ENCODE measurements at places on chromosomes 4 and X.

GRCh38 chr4:166538491-166539005 is 665.5 kb downstream of the TLL1 start:
- DNase-seq, result no peak

GRCh38 chr4:184274286-184274951 is 56.7 kb upstream of the ENPP6 start:
- DNase-seq, result no peak

- no peak for DNase-seq
Observed at GRCh38 chrX:133094098-133094731, 2.7 kb downstream of the USP26 start.

DNA sequence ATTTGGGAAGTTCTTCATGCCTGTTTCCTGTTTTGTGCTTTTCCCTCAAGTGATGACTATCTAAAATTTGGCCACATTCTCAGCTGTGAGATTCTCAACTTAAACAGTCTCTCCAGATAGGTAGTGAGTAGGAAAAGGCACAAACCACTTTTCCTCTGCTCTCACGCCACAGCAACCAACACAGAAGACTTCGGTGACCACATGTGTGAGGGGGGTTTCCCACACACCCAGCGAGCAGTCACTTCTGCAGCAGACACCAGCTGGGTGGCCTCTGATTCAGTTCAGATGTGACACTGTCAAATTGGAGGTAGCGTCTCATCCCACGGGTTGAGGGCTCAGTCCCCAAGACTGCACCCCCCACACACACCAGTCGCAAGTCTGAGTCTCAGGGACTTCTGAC is 25.1 kb upstream of the CLDN34 start:
- DNase-seq, result no peak

GRCh38 chr4:856225-856901 is 30.4 kb upstream of the CPLX1 start:
- DNase-seq, result no peak

DNA sequence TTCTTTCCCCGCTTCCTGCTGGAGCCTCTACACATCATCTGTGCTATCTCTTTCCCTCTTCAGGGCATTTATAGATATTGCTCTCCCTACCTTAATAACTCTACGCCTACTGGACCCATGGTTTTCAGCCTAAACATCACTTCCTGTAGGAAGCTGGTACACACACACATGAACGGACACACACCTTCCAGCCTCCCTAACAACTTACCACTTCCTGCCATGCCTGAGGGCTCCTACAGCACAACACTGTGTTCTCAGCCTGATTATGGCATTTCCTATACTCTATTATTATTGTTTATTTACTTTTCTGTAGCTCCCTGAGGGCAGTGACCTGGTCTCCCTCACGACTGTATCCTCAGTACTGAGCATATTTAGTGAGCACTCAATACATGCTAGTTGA is 163.6 kb upstream of the MAP3K15 start:
- DNase-seq, result no peak

- no peak for DNase-seq
Observed at GRCh38 chr4:11469650-11470437, 41.1 kb upstream of the HS3ST1 start.

DNA sequence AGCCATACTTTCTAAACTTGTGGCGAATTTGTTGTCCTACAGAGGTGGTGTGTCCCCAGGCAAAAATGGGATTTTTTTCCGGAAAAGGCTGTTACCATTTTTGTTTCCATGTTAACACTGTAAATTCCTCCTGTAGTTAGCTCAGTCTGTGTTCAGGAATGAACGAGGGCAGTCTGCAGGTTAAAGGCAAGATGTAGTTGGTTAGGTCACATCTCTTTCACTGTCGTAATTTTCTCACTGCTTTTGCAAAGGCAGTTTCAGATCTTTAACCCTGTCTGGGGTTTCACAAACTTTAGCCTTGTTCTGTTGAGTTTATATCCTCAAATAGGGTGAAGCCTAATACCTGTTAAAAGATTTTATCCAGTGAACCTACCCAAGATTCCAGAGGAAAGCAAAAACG is 50.5 kb upstream of the PUDP start:
- no peak for DNase-seq

GRCh38 chrX:15600745-15601144 is at the start of gene ACE2:
Gene ACE2 (minus strand): TSS chrX:15600960. CDS start chrX:15600911, 49 bp downstream.
- no peak for DNase-seq

DNA sequence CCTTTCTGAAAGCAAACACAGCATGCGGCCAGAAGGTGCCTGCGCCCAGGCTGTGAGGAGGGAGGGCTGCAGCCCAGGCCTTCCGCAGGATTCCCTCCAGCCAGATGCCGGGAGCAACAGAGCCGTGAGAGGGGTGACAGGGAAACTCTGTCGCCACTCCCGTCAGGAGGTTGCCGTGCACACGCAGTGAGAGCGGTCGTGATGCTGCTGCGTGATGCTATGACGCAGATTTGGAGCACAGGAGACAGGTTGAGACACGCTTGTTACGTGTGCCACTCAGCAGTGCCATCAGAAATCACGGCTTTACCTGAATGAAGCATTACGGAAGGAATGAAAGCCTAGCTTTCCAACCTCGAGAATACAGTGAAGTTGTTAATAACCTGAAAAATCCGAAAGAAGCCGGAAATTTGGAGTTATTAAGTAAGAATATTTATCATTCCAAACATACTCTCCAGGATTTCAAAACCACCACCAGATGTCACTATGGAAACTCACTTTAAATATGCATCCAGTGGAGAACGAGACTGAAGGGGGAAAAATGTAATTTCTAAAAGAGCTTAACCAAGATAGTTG is 54.4 kb downstream of the FAT1 start:
- no peak for DNase-seq

- DNase-seq, result no peak
Observed at GRCh38 chr4:148288448-148288847, 153.8 kb downstream of the NR3C2 start.

DNA sequence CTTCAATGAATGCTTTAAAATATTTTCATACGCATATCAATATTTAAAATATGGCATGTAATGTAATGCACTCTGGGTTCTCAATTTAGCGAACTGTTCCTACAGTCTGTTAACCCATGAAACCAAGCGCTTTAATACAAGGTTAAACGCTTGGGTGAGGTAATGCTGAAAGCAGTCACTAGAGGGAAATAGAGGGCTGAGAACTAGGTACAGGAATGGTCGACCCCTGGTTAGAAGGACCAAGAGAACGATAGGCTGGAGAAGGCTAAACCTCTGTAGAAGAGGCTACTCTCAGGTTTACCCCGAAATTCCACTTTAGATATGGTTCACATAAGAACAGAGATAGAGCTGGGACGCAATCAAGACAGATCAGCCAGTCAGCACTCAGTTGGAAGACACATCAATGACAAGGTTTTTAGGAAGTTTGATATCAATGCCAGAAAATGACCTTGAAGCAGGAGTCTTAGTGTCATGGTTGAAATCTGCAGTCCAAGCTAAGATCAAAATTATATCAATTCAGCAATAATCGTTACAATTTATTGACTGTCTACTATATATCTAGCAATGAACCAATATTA is 26.9 kb downstream of the ARSJ start:
- DNase-seq, result peak; percentile 25

GRCh38 chrX:87518504-87518903 is 902 bp downstream of the KLHL4 start:
- DNase-seq, result no peak

GRCh38 chrX:71815121-71815905 is 52.2 kb downstream of the CXorf49B start:
- no peak for DNase-seq

- DNase-seq, result no peak
Observed at GRCh38 chr4:151207186-151207585, 69.8 kb upstream of the PRSS48 start.

DNA sequence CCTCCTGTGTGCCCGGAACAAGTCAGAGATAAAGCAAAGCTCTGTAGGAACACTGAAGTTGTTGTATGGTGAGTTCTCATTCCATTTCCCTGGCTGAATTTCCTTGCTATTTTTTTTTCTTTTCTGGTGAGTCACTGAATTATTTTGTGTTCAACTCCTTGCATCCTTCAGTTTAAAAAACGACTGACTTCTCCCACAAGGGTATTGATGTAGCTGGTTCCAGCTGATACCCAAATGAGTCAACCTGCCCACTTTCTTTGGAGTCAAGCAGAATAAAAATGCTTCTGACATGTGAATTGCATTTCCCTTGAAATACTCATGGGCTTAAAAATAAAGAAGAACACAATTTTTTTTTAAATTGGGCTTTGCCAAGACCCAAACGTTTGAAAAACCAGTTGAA is 85.5 kb downstream of the SHOX start:
- DNase-seq, result no peak

- no peak for DNase-seq
Observed at GRCh38 chr4:37604461-37604860, 81.7 kb downstream of the RELL1 start.

- DNase-seq, result no peak
Observed at GRCh38 chrX:68683580-68683979, 36.1 kb downstream of the STARD8 start.

- DNase-seq, result no peak
Observed at GRCh38 chr4:188042191-188042590, 46.6 kb downstream of the ZFP42 start.

- DNase-seq, result no peak
Observed at GRCh38 chr4:165709516-165709915, 163.5 kb upstream of the TLL1 start.

DNA sequence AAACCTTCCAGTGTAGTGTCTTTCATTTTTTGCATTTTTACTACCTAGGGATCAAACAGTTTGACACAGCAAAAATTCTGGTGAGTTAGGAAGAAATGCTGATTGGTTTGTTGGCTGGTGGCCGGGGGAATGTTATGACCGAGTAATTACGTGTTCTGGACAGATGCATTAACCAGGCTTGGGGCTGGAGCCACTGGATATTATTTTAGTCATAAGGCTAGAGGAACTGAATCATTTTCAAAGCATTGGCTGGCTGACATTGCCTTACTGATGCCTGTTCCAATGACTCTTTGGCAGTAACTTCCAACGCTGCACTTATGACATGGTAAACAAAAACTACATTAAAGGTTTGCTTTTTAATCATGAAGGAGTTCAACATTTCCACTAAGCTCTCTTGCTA is 84.6 kb downstream of the FBXO8 start:
- peak; percentile 1 for DNase-seq

DNA sequence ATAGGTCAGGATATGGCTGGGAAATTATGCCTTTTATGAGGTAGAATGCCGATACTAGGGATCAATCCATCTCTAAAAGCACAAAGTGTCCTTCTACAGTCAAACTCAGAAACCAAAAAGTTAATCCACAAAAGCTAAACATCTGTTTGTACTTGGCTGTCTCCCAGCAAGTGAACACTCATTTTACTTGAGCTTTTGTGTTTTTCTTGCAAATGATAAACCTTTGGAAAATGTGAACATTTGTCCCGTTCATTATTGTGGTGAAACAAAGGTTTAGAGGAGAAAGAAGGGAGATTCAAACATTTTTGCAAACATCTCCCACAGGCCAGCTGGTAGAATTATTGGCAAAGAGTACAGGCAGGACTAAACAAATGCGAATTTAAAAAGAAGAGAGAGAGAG is 300.6 kb upstream of the SPANXN1 start:
- no peak for DNase-seq

DNA sequence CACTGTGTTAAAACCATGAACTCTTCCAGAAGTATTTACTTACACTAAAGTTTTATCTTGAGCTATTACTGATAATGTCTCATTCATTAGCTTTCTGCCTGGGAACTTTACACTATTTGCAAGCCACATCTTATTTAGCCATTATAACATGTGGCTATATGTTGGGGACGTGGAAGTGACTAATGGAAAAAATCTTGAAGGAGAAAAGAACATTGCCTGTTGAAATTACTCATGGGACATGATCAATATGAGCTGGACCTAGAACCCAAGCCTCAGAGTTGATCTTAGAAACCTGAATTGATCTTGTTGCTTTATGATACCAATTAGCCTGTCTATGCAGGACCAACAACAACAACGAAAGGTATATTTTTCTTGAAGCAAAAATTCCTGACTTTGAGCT is 22.5 kb upstream of the ARHGAP6 start:
- no peak for DNase-seq

GRCh38 chr4:72112514-72113156 is 80.8 kb downstream of the NPFFR2 start:
- DNase-seq, result no peak

GRCh38 chr4:40630335-40631021 is 814 bp upstream of the RBM47 start:
- DNase-seq, result no peak

- no peak for DNase-seq
Observed at GRCh38 chr4:101420661-101421060, 73.3 kb upstream of the PPP3CA start.

DNA sequence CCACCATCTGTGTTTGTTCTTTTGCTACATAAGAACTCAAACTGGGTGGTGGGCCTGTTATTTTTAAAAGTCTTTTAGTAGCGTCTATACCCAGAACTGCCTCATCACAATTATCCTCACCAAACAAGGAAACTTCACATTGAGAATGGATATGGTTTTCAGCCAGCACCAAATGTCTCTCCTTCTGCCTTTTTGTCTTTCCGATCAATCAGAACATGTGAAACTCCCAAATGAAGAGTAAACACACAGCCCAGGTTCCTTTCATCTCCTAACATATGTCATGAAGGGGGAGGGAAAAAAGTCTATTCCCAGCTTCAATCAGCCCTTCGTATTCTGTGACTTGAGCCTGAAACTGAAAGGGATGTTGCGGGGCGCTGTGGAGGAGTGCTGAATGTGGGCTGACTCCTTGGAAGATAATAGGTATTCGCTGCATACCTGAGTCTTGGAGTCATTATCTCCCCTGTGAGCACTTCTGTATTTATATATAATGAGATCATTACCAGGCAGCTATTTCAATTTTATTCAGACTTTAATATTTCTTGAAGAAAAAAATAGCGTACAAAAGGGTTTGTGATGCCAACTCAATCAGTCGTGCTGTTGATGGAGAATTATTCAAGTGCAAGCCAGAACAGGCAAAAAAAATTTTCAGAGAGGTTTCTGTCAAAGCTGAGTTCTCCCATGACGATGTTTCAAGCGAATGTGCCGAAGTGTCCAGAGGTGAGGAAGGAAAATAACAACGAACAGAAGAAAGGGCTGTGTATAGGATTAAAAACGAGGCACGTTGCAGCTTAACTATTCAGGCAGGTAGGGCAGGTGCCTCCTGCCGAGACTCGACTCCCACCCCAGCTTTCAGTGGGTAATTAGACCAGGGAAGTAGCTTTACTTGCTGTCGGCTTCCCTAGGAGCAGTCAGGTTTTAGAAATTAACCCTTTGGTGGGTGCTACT is 163.9 kb upstream of the NOCT start:
- DNase-seq, result peak; percentile 83

- DNase-seq, result no peak
Observed at GRCh38 chrX:109351557-109351956, 130.3 kb downstream of the GUCY2F start.

DNA sequence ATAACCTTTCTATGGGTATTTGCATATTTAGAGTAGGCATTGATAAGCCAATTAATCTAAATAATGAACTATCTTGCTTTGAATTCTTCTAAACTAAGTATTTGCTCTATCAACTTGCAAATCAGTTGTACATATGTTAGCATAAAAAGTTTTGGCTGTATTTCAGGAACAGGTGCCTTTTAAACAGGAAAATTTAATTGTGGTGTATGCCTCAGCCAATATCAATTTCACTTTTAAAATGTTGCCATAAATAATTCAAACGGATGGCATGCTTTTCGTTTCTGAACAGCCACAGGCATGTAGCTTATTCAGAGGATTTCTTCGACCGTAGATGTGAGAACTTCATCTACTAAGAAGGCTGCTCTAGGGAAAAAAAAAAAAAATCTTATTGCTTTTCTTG is 99.9 kb downstream of the DCLK2 start:
- no peak for DNase-seq

Data from NCI-H2081 (cell line).